Stomach (tissue), 19 donors: ENCODE measurements at places on chromosomes 4 and X. TPM values are rescaled to one million over a fixed set of nuclear protein-coding genes. Genes with fewer than 3 reads are reported as not detected.
A peak's percentile ranks its signal among the peaks of the same experiment; 100 is the strongest.

The FAAH2 gene
- polyA plus RNA-seq: 14.0 TPM

GRCh38 chr4:153541456-153542096 is 75.4 kb downstream of the TMEM131L start:
- H3K4me1 ChIP-seq: peaks cover 8% of the 10 kb centered on the region
- no peak for DNase-seq
- H3K27me3 ChIP-seq: no peaks in the 10 kb centered on the region

DNA sequence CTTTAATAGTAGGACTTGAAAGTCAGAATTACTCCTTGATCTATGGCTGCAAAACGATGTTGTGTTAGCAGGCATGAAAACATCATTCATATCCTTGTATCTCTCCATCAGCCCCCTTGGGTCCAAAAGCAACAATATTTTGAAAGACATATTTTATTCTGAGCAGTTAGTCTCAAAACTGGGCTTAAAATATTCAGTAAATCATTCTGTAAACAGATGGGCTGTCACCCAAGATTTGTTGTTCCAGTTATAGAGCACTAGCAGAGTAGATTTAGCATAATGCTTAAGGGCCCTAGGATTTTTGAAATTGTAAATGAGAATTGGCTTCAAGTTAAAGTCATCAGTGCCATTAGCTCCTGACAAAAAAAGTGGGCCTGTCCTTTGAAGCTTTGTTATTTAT is 1565.6 kb downstream of the STIM2 start:
- H3K4me1 ChIP-seq: no peaks in the 10 kb centered on the region
- H3K27ac ChIP-seq: no peak overlapping the region
- H3K36me3 ChIP-seq: no peaks in the 10 kb centered on the region
- no peak for DNase-seq
- H3K4me3 ChIP-seq: no peak overlapping the region

- no peaks in the 10 kb centered on the region for H3K4me1 ChIP-seq
- no peaks in the 10 kb centered on the region for H3K27me3 ChIP-seq
- no peak overlapping the region for H3K27ac ChIP-seq
- no peak overlapping the region for H3K4me3 ChIP-seq
Measured at GRCh38 chrX:103737696-103738095, 27.0 kb downstream of the TMEM31 start.

DNA sequence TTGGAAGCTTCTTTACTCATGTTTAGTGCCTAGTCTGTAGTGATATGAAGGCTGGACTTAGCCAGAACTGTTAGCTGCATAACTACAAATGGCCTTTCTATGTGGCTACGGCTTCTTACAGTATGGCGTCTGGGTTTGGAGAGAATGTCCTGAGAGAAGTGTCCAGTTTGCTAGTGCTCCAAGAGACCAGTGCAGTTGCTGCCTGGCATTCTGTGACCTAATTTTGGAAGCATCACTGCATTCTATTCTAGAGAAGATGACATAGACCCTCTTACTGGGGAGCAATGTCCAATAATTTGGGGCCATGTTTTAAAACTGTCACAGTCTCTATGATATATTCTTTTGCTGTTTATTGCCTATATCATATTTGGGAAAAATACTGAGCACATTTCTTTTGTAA is 74.2 kb downstream of the STAG2 start:
- no peak for DNase-seq
- H3K4me3 ChIP-seq: no peak overlapping the region
- H3K4me1 ChIP-seq: no peaks in the 10 kb centered on the region
- H3K36me3 ChIP-seq: peaks cover 25% of the 10 kb centered on the region

The NPY2R gene
- not detected for polyA plus RNA-seq

- no peak for DNase-seq
- no peak overlapping the region for H3K4me3 ChIP-seq
- no peak overlapping the region for H3K27ac ChIP-seq
- H3K36me3 ChIP-seq: no peaks in the 10 kb centered on the region
Measured at GRCh38 chrX:30504309-30504708, 73.3 kb downstream of the TASL start.

The FUNDC2 gene
- polyA plus RNA-seq: 123 TPM

DNA sequence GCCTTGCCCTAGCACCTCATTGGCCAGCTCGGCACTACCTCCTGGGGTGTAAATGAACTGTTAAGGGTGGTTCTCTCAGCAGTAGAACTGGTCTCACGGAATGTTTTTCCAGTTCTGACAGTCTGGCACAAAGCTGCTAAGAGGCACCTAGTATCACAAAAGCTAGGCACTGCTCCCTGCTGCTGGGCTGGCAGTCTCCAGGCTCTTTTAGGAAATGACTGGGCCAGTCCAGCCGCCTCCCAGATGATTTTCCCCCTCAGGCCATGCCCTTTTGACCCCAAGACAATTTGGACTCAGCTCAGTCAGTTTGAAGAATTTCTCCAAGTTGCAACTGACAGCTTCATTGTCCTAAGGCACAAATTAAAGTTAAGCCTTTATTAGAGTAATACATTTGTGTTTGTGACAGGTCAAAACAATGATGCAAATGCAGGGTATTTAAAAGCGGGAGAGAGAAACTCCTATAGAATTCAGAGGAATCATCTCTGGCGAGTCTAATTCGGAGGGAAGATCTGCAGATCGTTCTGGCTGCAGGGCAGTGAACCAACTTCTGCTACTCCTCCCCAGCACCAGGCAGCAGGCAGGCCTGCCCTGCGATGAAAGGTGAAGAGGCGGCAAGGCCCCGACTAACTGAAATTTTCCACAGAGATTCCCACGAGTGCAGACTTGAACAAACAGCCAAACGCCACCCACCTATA is 7.9 kb downstream of the FRMD7 start:
- no peaks in the 10 kb centered on the region for H3K4me1 ChIP-seq
- DNase-seq: no peak

The ARHGAP10 gene
- 27.2 TPM for polyA plus RNA-seq

DNA sequence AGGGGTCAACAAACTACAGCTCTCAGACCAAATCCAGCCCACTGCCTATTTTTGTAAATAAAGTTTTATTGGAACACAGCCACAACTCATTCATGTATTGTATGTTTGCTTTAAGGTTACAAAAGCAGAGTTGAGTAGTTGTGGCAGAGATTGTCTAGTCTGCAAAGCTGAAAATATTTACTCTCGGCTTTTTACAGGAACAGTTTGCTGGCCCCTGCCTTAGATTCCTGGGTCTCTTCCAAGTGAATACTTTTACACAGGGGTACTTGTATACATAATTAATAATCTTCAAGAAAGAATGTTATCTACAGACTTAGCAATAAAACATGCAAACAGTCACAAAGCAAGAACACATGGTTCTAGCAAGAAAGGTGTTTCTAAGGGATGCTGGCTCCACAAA is 154.2 kb downstream of the AMELX start:
- H3K27ac ChIP-seq: no peak overlapping the region
- no peaks in the 10 kb centered on the region for H3K4me1 ChIP-seq
- H3K4me3 ChIP-seq: no peak overlapping the region
- DNase-seq: no peak

DNA sequence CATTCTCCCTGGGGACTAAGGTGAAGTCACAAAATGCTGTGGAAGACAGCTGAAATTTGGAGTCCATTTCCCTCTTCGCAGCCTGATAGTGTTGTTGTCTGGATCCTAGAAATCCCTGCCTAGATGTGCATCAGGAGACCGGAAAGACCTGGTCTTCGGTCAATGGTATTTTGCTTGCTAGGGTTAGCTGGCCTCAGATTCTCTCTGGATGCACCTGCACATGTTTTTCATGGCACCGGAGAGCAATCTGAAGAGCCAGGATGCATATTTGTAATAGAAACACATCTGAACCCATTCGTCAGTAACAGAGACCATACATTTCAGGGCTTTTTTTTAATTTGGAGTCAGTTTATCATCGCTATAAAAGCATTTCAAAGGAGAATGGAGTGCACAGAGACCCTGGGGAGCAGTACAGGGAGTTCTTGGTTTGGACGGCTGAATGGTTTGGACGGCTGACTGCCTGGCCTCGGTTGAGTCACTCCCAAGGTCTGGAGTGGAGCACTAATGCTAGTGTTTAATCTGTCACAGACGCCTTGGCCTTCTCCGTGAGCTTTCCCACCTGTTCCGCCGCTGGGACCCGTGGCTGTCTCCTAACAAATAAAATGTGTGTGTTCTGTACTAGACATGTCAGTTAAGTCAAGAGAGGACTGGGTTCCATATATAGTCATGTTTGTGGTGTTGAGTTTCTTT is 7.5 kb upstream of the PDLIM3 start:
- H3K4me3 ChIP-seq: no peak overlapping the region
- peaks cover 33% of the 10 kb centered on the region for H3K4me1 ChIP-seq
- no peaks in the 10 kb centered on the region for H3K36me3 ChIP-seq
- peak; percentile 90 for DNase-seq
- H3K27ac ChIP-seq: no peak overlapping the region
- peaks cover 6% of the 10 kb centered on the region for H3K27me3 ChIP-seq

GRCh38 chr4:39942507-39942906 is 35.2 kb downstream of the PDS5A start:
- no peak for DNase-seq
- no peaks in the 10 kb centered on the region for H3K27me3 ChIP-seq
- H3K36me3 ChIP-seq: no peaks in the 10 kb centered on the region
- no peak overlapping the region for H3K27ac ChIP-seq
- H3K4me1 ChIP-seq: no peaks in the 10 kb centered on the region

GRCh38 chr4:76546327-76546726 is 111.3 kb downstream of the SHROOM3 start:
- H3K27ac ChIP-seq: no peak overlapping the region
- DNase-seq: no peak
- no peaks in the 10 kb centered on the region for H3K27me3 ChIP-seq
- peaks cover 30% of the 10 kb centered on the region for H3K4me1 ChIP-seq

The ATP1B4 gene
- not detected for polyA plus RNA-seq

DNA sequence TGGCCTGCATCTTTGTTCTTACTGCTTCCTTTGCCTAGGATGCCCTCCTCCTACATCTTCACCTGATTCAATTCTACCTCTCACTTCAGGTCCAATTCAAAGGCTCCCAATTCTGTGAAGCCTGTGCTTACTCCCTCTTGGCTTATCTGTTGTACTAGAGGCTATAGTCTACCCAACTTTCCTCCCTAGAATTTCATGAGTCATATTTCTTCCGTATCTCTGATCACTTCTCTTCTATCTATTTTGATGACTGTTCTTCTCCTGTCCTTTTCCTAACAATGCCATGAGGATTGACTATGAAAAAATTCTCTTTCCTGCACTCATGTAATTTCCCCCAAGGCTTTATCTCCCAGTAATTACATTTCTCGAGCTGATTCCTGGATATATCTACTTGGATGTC is 96.3 kb downstream of the PLAC1 start:
- no peaks in the 10 kb centered on the region for H3K36me3 ChIP-seq
- no peaks in the 10 kb centered on the region for H3K27me3 ChIP-seq
- H3K27ac ChIP-seq: no peak overlapping the region
- H3K4me3 ChIP-seq: no peak overlapping the region
- no peaks in the 10 kb centered on the region for H3K4me1 ChIP-seq

DNA sequence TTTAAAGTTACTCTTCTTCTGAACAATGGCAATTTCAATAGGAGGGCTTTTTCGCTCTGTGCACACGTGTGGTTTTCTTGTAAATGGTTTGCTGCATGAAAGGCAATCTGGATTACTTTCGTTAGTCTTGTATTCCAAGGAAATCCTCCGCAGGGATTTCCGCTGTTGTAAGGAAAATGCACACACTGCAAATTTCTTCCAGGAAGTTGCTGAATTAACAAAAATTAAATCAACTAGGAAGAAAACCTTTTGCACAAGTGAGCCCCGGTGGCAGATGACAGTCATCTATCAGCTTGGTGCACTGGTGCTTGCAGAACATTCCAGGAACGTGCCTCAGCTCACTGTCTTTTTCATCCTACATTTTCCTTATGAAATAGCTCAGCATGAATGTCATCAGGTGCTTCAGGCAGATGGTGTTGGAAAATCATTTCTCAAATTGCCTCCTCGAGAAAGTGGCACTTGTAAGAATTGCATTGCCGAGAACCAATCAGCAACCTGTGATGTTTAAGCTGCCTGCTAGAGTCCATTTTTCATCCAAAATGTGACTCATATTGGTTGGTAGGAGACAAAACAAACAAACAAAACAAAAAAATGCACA is 272.4 kb upstream of the VCX start:
- H3K36me3 ChIP-seq: no peaks in the 10 kb centered on the region
- DNase-seq: no peak
- no peak overlapping the region for H3K27ac ChIP-seq

GRCh38 chr4:4397441-4397819 is 10.5 kb downstream of the NSG1 start:
- no peaks in the 10 kb centered on the region for H3K4me1 ChIP-seq
- H3K36me3 ChIP-seq: no peaks in the 10 kb centered on the region
- no peak overlapping the region for H3K4me3 ChIP-seq

DNA sequence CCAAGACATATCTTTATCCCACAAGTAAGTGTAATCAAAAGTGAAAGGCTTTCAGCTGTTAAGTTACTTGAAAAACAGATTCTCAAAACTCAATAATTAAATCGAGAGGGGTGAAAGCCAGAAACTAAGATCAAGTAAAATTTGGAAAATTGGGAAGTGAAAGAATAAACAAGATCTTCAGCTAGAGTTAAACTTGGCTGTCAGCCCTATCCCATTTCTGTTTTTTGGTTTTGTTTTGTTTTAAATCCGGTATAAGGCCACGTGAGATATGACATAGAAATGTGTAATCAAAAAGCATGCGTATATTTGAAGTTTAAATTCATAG is 856.8 kb downstream of the STIM2 start:
- DNase-seq: no peak
- no peaks in the 10 kb centered on the region for H3K36me3 ChIP-seq
- H3K27me3 ChIP-seq: no peaks in the 10 kb centered on the region
- no peak overlapping the region for H3K27ac ChIP-seq
- no peaks in the 10 kb centered on the region for H3K4me1 ChIP-seq
- H3K4me3 ChIP-seq: no peak overlapping the region

DNA sequence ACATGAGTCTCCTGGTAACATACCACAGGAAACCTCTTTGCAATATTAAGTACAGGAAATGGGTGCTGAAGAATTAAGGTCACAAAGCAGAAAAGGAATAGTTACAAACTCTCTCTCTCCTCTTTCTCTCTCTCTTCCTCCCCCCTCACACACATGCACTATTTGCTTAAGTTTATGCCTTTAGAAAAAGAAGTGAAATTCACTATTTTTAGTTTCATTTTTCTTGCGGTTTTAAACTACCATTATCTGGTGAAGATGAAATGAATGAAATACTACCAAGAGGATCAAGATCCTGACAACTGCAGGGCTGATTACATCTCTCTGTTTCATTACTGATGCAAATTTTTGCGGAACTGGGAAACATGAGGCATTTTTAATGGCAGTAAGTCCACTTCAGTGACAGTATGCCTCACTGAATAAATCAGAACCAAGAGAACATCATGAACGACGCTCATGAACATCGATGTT is 64.3 kb upstream of the FTHL17 start:
- H3K36me3 ChIP-seq: peaks cover 12% of the 10 kb centered on the region
- no peaks in the 10 kb centered on the region for H3K4me1 ChIP-seq
- no peak overlapping the region for H3K4me3 ChIP-seq
- no peaks in the 10 kb centered on the region for H3K27me3 ChIP-seq
- H3K27ac ChIP-seq: no peak overlapping the region
- DNase-seq: no peak

DNA sequence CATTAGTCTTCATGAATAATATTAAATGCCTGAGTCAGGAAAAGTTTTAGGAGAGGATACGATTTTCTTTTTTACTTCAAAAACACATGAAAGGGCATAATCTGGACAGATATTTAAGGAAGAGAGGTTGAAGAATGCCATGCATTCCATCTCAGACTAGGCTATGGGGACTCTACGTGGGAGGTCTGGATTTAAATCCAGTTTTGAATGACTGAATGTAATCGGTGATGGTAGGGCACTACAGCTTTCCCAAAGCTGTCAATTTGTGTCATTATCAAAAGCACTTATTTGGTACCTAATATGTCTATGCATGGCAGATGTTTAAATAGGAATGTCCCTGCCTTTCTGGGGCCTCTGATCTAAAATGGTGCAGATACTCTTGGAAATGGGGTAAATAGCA is 59.3 kb upstream of the RPL34 start:
- no peak overlapping the region for H3K27ac ChIP-seq
- no peaks in the 10 kb centered on the region for H3K4me1 ChIP-seq
- DNase-seq: no peak
- no peak overlapping the region for H3K4me3 ChIP-seq
